Urothelium cell line (cell line): ENCODE measurements at places on chromosomes 11 and 22.

DNA sequence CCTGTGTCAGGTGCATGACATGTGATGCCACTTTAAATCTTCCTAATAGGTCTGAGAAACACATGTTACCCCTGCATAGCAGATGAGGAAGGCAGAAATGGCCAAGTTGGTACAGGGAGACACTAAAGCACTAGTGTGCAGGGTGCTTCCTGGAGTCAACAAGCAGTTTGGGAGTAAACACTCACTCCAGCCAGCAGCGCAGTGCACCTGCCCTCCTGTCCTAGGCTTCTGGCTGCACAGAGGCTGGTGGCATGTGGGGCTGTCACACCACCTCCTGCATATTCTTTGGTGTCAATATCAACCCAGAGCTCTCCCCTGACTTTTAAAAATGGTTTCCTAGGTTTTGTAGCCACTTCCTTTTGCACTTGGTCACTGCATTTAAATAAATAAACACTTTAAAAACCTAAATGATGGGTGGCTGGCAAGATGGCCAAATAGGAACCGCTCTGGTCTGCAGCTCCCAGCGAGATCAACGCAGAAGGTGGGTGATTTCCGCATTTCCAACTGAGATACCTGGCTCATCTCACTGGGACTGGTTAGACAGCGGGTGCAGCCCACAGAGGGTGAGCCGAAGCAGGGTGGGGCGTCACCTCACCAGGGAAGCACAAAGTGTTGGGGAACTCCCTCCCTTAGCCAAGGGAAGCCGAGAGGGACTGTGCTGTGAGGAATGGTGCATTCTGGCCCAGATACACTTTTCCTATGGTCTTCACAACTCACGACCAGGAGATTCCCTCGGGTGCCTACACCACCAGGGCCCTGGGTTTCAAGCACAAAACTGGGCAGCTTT lies 33.5 kb downstream of the GAB4 start:
- DNase-seq = no peak

DNA sequence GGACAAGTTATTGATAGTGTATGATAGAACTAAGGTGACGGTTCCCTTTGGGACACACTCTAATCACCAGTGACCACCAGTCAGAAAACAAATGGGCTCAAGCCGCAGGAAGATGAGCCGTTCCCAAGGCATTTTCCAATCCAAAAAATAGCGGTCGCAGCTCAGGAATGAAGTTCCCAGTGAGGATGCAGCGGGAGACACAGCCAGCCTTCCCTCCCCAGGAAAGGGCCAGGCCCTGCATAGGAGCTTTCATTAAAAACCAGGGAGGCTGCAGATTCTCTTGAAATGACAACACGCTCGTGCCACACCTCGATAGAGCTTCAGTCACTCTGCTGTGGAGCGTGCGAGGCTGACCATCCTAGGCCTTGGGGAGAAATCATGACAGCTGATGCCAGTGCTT lies 65.8 kb upstream of the WNT7B start:
- no peak for DNase-seq

DNA sequence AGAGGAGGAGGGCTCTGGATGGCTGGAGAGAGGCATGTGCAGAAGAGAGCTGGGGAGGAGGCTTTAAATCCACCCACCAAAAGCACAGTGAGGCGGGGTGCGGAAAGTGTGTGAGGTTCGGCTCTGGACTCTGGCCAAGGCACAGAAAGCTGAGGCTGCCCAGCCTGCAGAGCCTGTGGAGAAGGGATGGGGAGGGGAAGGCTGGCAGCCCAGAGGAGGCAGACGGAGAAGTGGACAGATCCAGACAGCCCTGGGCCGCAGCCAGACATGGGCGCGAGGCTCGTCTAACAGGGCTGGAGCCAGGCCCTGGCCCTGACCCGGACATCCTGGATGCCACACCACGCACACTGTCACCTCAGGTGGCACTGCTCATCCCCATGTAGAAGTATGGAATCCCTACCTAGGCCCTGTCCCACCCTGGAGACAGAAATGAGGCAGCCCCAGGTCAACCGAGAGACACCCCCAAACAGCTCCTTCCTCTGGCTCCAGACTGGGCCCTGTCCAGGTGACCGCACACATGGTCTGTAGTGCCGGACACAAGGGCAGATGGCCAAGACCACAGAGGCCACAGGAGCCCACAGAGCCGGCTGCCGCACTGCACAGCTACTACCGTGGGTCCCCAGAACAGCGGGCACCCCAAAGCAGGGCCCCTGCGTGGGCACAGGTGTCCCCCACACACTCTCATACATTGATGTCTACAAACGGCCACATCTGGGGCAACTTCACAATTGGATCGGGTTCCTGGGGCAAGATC lies 16.6 kb upstream of the MOB2 start:
- no peak for DNase-seq

DNA sequence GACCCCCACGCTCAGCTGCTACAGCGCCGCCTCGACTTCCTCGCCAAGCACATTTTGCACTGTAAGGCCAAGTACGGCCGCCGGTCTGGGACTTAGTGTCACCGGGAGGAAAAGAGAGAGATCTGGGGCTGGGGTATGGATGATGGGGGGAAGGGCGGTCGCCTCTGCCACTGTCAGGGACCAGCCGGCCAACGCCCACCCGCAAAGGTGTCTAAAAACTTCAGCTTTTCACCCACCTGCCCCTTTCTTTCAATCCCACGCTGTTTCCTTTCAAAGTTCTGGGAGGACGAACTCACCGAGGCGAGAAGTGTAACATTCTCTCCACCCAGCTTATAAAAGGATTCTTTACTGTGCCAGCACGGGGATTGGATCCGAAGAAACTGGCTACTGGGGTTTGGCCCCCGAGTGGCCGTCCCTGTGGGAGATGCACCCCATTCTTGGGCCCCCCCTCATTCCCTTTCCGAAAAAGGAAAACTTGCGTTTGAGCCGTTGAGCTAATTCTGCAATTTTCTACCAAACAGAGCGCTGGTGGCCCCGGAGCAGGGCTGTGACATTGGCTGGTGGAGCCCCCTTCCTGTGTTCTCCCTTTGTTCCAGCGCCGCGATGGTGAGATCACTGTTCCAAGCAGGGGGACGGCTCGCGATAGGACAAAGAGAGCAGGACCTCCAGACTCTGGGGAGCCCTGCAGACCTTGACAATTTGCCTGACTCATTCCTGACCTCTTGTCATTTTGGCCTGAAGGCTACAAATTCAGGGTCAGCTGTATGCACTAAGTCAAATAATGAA lies 1.8 kb downstream of the FJX1 start:
- DNase-seq = peak; percentile 61

DNA sequence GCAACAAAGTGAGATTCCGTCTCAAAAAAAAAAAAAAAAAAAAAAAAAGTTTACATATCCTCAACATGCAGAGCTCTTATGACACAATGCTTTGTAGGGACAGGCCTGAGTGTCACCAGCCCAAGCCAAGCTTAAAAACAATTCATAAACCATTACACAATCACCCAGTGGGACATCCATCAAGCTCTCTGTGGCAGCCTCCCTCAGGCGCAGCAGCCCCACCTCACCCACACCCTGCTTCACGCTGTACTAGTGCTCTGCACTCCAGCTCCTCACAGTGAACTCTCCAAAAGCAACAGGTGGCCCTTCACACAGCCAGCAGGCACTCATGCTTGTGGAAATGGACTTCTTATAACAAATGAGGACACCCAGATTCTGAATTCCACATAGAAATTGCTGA lies 3.5 kb upstream of the FOXRED2 start:
- DNase-seq = no peak

DNA sequence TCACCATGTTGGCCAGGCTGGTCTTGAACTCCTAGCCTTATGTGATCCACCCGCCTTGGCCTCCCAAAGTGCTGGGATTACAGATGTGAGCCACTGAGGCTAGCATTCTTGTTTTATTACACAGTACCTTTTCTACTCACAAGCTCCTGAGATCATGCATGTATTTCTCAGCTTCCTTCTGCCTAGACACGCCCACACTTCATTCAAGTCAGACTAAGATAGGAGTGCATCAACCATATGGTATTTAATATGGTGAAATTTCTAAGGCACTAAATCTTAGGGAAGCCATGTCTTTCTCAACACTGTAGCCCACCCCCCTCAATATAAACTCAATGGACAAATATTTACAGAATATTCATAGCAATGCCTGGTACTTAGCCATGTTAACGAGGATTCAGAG lies 62.1 kb downstream of the SLC25A17 start:
- DNase-seq = no peak
